Muscle of arm (tissue), 14 donors: ENCODE measurements at places on chromosomes 1 and 21. TPM values are rescaled to one million over a fixed set of nuclear protein-coding genes. Genes with fewer than 3 reads are reported as not detected.

- DNase-seq: no peak
These were observed 535.4 kb downstream of the SMYD3 start for GRCh38 chr1:245971711-245972085.

DNA sequence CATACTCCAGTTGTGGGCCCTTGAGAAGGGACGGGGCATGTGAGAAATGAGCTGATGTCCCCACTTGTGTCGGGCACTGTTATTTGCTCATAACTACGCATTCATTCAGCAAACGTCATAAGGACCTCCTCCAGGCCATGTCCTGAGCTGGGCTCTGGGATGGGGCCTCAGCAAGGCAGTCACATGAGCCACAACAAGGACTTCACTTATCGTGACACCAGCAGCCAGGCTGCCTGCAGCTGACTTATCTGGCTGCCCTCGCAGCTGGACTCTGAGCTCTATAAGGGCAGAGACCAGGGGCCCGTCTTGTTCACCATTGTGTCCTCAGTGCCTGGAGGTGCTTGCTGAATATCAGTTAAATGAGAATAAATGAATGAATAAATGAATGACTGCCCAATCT lies 37.5 kb upstream of the GRIK3 start:
- no peak for DNase-seq

- no peak for DNase-seq
These were observed at the start of gene CNR2 for GRCh38 chr1:23913212-23913880. TSS of gene CNR2 (minus strand) at chr1:23913362. CDS start at chr1:23875617, 37,745 bp downstream.

DNA sequence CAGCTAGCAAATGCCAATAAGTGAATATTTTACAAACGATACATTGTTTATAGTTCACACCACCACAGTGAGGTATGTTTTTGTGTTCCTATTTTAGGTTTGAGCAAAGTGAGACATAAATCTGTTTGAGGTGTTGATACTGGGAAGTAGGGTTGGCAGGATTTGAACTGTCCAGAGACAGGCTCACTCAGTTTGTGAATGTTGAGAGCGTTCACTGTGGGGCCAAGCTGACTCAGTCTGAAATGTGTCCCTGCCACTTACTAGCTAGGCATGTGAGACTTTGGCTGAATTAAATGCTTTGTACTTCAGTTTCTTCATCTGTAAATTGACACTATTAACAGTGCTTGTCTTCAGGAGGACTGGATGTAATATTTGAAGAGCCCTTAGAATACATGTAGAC lies 35.1 kb downstream of the DIRAS3 start:
- DNase-seq: no peak

The RIMS3 gene
- polyA plus RNA-seq: 0.98 TPM

The FHAD1 gene
- polyA plus RNA-seq: 2.0 TPM

GRCh38 chr21:15788847-15789523 lies 59.2 kb downstream of the USP25 start:
- no peak for DNase-seq

GRCh38 chr21:45074818-45075595 lies 627 bp downstream of the ADARB1 start:
- DNase-seq: no peak

GRCh38 chr1:161373442-161373841 lies 5.8 kb upstream of the CFAP126 start:
- DNase-seq: no peak

DNA sequence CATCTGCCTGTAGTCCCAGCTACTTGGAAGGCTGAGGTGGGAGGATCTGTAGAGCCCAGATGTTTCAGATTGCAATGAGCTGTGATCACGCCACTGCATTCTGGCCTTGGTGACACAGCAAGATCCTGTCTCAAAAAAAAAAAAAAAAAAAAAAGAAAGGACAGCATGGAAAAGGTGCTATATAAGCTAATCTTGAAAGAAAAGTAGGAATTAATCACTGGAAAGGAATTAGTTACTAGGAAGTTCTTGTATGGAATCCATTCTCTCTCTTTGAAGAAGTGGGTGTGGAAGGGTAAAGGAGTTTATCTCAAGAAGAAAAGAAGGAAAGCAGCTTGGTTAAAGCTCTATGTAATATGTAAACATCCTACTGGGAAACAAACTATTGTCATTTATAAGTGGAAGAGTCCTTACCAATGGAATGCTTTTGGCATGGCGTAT lies 339.2 kb downstream of the DPYD start:
- DNase-seq: no peak

GRCh38 chr1:206558794-206559671 lies 51.7 kb downstream of the RASSF5 start:
- DNase-seq: no peak

DNA sequence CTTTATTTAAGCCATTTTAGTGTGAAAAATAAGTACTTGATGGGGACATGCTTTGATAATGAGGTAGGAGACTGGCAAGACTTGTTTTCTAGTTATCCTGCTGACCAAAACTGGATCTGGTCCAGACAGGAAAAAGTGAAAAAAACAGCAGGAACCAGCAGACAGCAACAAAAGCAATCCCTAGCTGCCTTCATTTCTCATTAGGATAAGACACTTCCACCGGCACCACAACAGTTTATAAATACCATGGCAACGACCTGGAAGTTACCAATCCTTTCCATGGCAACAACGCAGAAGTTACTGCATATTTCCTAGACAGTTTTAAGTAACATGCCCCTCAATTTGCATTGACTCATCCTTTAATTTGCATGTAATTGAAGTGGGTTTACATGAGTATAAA lies 993.8 kb upstream of the NCAM2 start:
- peak; percentile 31 for DNase-seq

DNA sequence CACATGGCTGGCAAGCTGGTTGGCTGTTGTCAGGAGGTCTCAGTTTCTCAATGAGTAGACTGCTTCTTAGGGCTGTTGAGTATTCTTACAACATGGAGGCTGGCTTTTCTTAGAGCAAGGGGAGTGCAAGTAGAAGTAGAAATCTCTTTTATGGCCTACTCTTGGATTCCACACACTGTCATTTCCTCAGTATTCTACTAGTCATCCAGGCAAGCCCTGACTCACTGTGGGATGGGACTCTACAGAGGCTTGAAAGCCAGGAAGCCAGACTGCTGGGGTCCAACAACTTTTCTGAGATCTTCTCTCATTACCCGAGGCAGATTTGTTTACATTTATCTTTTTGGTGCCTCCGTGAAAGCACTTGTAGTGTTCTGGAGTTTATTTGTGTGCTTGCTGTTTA lies 196.2 kb upstream of the APP start:
- DNase-seq: no peak

- DNase-seq: no peak
These were observed at the start of gene LAX1 for GRCh38 chr1:203765029-203765837. TSS of gene LAX1 (plus strand) at chr1:203765183. CDS start at chr1:203765566, 383 bp downstream.

- no peak for DNase-seq
These were observed 4.4 kb downstream of the DNAJC16 start for GRCh38 chr1:15531003-15531402.

The ABCA4 gene
- polyA plus RNA-seq: 0.74 TPM

DNA sequence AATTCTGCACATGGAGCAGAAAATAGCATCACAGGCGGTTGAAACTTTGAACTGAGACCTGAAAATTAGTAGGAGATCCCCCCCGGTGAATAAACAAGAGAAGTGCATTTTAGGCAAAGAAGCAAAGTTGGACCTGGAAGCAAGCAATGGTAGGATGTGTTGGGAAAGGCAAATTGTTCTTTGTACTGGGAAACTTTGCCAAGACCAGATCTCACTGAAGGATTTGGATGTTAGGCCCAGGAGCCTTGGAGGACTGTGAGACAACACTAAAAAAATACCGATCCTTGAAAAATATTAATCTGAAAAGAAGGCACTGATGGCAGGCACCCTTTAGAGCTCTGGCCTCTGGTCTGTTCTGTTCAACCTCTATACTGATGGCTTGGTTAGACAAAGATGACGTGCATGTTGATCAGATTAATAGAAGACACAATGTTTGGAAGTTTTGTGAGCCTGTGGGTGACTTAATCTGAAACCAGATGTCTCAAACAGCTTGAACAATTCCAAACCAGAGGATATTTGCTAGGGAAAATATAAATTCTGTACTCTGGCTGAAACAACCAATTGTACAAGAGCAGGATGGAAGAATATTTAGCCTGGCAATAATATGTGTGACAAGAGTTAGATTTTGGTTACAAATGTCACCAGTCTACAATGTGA lies 108.4 kb downstream of the ROR1 start:
- DNase-seq: no peak

The DMBX1 gene
- not detected for polyA plus RNA-seq

GRCh38 chr21:15592271-15592860 lies 137.4 kb upstream of the USP25 start:
- DNase-seq: peak; percentile 54

- no peak for DNase-seq
These were observed 5.2 kb upstream of the TNNI1 start for GRCh38 chr1:201426479-201427310.

- no peak for DNase-seq
These were observed 102.2 kb upstream of the SNX7 start for GRCh38 chr1:98559291-98559690.

GRCh38 chr1:18731591-18732235 lies 101.1 kb downstream of the PAX7 start:
- no peak for DNase-seq

The TTC39A gene
- 6.4 TPM for polyA plus RNA-seq

The GUCA2A gene
- polyA plus RNA-seq: not detected

DNA sequence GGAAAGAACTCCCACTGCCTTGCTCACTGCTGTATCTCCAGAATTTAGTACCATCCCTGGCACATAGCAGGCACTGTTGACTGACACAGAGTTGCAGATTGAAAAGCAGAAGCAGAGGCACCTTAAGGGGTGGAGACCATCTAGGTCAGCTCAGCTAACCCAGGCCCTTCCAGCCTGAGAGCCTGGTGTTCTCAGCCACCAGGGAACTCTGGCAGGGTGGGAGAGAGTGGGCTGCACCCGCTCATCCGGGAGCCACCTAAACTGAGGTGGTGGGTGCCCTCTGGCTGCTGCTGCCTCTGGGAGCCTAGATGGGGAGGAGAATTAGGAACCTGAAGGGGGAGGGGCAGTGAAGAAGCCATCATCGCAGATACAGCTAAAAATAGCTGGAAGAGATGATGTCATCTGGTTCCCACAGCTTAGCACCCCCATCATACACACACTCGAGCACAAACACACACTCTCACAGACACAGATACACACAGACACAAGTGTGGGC lies 1.5 kb upstream of the TSPAN1 start:
- no peak for DNase-seq

The UTS2 gene
- not detected for polyA plus RNA-seq

DNA sequence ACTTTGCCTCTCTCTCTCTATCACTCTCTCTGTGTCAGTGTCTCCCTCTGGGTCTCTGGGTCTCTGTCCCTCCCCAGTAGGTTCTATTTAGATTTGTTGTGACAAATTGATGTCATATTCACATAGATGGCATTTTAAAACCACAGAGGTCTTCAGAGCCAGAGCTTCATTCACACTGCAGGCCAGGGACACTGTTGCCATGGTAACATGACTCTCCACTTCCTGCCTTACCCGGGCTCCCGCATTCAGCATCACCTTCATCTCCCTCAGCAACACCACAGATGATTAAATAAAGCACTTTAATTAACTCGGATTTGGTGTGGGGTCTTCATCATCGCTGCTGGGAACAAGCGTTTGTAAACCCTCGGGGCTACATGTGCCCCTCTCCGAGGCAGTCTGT lies 132.6 kb downstream of the ETS2 start:
- no peak for DNase-seq

DNA sequence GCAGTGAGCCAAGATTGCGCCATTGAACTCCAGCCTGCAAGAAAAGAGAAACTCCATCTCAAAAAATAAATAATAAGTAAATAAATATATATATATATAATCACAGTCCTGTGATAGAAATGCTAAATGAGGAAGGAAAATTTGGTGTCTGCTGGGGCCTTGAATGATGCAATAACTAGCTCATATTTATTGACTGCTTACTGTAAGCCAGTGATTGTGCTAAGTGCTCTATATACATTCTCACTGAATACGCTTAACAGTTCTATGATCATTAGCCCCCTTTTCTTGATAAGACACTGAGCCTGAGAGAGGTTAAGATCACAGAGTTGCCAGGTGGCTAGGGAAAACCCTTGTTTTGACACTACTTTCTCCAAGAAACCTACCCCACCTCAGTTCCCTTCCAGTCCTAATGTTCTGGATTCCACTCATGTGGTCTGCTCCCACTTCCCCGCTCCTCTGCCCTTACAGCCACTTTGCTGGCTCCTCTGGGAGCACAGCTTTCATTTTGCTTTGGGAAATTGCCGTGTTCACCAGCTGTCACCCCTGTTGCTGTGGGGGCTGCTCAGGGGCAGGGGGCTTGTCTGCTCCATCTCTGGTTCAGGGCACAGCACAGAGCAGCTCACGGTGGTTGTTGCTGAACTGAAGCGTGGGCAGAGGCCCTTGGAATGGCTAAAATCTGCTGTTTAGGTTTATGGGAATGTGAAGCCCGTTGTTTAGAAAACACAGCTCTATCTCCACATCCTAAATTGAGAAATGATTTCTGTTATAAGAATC lies 2.5 kb upstream of the BMP8A start:
- no peak for DNase-seq

The CLCA1 gene
- not detected for polyA plus RNA-seq

The DYRK3 gene
- polyA plus RNA-seq: 6.0 TPM

- DNase-seq: no peak
These were observed 336.2 kb upstream of the ESRRG start for GRCh38 chr1:217059401-217059800.

- DNase-seq: no peak
These were observed 283.2 kb downstream of the PTBP2 start for GRCh38 chr1:97004743-97005142.

- no peak for DNase-seq
These were observed 381 bp downstream of the TXNIP start for GRCh38 chr1:145995964-145996432.

The TTC34 gene
- polyA plus RNA-seq: 0.45 TPM

The INSRR gene
- polyA plus RNA-seq: 0.83 TPM

The IL19 gene
- not detected for polyA plus RNA-seq

The ARHGAP30 gene
- polyA plus RNA-seq: 9.9 TPM

The WNT3A gene
- not detected for polyA plus RNA-seq

DNA sequence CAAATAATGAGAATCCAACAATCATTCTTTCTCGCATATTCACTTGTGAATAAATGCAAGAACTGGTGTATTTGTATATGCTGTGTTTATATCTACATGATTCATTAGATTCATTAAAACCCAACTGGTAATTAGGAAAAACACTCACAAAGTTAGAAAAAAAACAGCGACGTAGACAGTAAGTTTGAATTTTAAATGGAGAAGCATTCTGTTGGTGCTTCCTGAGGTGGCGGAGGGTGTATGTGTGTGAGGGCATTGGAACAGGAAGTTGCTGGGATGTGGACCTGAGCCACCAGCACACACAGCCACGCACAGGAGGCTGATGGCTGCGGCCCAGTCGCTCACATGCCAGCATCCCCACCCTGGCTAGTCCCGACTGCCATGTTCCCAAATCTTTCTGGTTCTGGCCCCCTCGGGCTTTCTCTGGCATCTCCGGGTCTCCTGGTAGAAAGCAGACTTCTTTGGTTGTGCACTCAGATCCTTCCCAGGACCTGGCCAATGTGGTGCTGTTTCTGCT lies 121.6 kb upstream of the IRF2BP2 start:
- DNase-seq: no peak

GRCh38 chr21:42264245-42265195 lies 45.6 kb downstream of the ABCG1 start:
- DNase-seq: no peak
